ENCODE measurements at places on chromosomes 7 and 10.
A peak's percentile ranks its signal among the peaks of the same experiment; 100 is the strongest.

DNA sequence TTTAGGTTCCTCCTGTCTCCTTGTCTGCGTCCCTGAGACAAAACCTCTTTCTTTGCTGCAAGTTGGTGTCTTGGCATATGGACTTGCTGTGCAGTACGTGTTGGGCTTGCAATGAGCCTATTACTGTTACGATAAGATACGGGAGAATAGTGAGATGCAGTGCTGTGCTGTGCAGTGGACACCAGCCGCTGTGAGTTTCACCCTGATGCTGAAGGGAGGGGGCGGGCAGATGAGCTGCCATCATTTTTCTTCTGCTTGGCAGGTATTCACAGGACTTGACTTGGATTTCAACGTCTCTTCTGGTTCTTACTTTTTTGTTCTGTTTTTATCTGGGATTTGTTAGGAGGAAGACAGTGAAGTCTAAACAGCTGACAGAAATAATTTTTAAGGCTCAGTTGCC, 257.1 kb upstream of the PITRM1 start:
- DNase-seq, result no peak

GRCh38 chr7:68155676-68156075, 1159.0 kb downstream of the TYW1 start:
- no peak for DNase-seq

DNA sequence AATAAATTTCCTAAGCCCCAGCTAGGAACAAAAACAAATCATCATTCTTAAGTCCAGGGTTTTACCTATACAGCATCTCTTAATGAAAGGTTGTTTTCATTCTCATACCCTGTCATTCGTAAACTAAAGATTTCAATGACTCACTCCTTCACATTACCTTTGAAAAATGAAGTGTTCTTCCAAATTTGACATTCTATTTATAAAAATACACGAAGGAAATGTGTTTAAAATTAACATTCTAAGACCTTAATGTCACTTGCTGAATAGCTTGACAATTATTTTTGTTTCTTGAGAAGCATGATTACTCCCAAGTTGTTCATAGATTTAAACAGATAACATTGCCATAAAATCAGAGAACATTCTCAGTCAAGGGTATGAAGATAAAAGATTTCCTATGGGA, 1188.3 kb upstream of the SORCS1 start:
- no peak for DNase-seq

- peak; percentile 44 for DNase-seq
Measured at GRCh38 chr7:32164341-32164996, 94.3 kb upstream of the PDE1C start.

GRCh38 chr7:104978460-104978859, 35.5 kb upstream of the KMT2E start:
- DNase-seq, result no peak

DNA sequence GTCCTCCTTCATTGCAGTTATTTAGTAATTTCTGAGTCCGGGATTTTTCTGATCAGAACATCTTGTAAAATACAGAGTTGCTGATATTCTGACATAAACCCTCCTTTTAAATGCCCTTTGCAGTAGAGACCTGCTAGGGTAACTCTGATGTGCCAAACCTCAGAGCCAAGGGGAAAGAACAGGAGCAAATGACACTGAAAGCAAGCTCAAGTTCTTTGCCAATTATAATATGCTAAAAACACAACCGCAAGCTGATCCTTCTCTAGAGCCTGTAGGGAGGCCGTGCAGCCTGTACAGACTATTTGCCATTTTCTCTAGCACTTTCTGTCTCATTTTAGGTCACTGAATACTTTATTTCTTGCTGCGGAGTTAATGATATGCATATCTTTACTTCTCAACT, 240.4 kb downstream of the CAMK1D start:
- no peak for DNase-seq

- no peak for DNase-seq
Measured at GRCh38 chr7:5586279-5586962, 162.8 kb upstream of the TNRC18 start.

GRCh38 chr7:127907110-127908040, 123.9 kb downstream of the LRRC4 start:
- peak; percentile 58 for DNase-seq

- no peak for DNase-seq
Measured at GRCh38 chr7:157009170-157009777, 1.2 kb downstream of the MNX1 start.

DNA sequence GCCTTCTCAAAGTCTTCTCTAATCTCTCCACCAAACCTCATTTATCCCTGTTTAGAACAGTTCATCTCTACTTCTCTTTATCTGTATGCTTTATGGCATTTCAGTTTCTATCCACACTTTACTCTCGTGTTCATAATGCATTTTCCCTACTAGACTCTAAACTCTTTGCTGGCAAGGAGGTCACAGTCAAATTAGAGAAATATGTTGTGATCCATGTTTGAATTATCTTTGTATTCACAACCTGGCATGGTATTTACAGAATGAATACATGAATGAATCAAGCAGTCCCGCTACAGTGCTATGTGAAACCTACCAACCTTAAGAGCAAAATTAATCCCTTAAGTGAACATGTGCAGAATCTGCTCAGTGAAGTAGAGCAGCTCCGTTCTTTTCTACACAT, 12.8 kb upstream of the YAE1 start:
- no peak for DNase-seq

DNA sequence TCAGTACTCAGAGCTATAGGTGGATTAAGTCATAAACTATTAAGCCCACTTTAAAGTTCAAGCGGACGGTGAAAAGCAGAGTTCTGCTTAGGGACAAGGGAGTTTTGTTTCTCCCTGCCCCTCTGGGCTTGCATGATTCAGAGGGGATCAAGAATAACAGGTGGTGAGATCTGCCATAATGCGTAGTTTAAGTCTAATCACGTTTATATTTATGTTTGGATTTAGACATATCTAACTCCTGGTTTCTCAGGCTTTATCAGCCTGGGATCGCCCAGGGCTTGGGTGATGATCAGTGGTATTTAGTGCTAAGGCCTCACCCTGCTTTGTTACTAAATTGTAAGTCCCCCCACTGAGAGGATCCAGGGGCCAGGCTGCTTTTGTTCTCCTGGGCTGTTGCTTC, 335.4 kb upstream of the NRP1 start:
- DNase-seq, result no peak

DNA sequence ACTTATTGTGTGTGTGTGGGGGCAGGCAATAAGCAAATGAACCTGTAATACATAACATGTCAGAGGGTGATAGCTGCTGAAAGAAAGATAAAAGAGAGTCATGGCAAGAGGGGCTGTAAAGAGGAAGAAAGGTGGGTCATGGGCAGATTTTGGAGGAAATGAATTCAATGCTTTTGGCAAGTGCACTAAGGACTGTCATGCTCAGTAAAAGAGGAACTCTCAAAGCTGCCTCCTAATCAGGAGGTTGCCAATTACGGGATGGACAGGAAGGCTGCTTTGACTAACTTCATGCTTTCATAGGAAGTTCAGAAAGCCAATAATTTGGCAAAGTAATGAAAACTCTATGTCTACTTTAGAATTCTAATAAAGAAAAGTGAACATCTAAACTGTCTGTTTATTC, 401.2 kb downstream of the SH2D4B start:
- no peak for DNase-seq

- no peak for DNase-seq
Measured at GRCh38 chr10:35928748-35929147, 286.7 kb upstream of the FZD8 start.

DNA sequence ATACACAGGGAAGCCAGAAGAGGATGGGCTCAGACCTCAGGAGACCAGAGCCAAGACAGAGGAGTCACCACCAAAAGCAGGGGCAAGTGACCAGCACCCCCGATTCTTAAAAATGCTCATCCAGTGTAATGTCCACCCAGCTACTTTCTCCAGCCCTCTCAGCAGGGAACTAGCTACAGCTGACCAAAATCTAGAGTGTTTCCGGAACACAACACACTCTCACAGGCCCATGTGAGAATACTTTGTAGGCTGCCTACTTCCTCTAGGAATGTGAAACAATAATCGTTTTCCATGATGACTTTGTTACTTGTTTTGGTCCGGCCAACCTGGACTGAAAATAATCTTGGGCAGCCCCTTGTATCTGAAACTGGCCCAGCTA, 14.5 kb downstream of the PSAP start:
- no peak for DNase-seq

GRCh38 chr7:2482725-2483451, 6.7 kb upstream of the GRIFIN start:
- DNase-seq, result no peak

DNA sequence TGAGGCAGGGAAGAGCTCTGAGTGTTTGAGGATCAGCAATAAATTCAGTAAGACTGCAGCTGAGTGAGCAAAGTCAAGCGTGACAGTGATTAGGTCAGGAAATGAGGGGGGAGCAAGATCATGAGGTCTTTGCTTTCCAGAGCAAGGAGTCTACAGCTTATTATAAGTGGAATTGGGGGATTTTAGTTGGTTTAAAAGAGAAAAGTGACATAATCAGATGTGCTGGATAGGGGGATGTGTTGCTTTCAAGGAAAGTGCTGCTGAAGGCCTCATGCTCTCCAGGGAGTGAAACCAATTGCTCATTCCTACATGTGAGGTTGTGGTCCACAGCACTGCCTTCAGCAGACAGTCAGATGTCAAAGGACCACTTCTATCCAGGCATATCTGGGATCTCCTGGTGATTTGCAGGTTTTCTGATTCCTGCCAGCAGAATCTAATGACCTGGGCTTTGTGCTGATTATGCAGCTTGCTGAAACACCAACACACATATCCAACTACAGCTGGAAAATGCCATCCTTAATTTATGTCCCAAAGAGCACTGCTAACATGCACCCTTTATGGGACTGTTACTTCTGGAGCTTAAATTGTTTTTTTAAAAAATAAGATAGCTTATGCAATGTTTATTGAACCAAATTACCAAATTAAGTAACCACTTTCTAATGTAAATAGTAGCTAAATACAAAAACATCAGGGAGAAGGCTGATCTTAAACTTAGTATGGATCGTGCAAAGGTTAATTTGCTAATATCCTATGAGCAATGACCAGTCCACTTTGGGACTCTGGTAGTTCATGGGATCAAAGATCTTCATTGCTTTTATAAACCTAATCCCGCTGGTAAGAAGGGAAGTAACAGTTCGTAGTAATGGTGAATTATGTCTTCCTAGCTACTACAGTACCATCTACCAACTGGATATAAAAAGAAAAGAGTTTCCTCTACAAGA, 607.6 kb downstream of the KCNMA1 start:
- no peak for DNase-seq

DNA sequence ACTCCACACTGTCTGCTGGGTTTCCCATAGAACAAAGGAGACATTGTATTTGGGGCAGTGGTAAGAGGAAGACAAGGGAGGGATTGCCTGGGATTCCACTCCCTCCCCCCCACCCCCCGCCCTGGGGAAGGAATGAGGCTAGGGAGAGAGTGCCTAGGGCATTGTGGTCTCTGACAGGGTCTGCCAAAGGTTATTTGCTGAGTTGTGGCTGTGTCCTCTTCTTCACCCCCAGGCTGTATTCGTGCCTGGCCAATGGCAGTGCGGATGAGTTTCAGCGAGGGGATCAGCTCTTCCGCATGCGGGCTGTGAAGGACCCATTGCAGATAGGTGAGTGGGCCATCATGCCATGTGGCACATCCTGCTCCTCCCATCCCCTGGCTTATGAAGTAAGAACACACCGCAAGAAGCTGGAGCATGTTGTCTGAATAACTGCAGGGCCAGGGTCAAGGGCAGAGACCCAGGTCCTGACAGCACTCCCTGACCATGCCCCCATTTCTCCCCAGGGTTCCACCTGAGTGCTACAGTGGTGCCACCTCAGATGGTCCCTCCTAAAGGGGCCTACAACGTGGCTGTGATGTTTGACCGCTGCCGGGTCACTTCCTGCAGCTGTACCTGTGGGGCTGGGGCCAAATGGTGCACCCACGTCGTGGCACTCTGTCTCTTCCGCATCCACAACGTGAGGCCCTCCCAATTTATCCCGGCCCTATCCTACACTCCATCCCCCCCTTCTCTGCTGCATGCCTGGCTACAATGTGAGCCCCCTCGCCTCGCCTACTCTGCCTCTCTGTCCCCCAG, 3.7 kb downstream of the ZSWIM8 start:
- no peak for DNase-seq

- DNase-seq, result no peak
Measured at GRCh38 chr7:50156163-50156562, 63.1 kb upstream of the ZPBP start.

GRCh38 chr10:75146780-75147179, 35.3 kb downstream of the SAMD8 start:
- no peak for DNase-seq

DNA sequence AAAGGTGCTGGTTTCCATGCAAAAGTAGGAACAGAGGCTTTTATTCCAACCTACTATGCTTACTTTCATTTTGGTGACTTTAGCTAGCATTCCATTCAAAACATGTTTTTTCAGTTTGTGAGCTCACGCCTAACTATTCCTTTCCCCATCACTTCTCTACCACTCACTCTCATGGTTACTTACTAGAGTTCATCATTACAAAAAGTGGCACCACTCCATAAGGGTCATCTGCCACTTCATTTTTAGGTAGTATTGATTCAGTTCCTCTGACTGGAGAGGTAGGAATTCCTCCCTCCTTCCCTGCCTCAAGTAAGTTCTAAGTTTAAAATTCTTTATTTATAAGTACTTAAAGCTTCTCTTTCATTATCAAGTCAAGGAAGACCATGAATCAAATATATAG, 543.1 kb downstream of the HTR7 start:
- no peak for DNase-seq

- DNase-seq, result no peak
Measured at GRCh38 chr10:109774121-109774440, 149.2 kb downstream of the XPNPEP1 start.

DNA sequence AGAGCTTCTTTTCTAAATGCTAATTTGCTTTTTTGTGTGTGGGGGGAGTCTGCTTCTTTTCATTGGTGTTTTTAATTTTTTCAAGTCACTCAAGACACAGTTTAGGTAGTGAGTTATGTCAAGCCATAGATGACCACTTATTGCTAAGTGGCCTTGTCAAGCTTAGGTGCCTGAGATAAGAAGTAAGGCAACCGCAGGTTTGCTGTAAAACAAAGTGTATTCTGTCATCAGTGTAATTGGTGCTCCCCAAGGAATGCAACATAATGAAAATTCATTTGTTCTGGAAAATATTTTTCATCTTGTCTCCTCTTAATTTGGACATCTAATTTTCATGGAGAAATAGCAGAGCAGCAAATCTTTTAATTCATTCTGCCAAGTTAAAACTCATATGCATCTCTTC, 249.6 kb downstream of the EXOC4 start:
- DNase-seq, result no peak
